ENCODE measurements at places on chromosomes 16 and 17.

- DNase-seq, result no peak
Measured at GRCh38 chr17:45789874-45790273, 5.8 kb downstream of the CRHR1 start.

GRCh38 chr16:72983728-72984350 is 64.1 kb downstream of the ZFHX3 start:
- no peak for DNase-seq

DNA sequence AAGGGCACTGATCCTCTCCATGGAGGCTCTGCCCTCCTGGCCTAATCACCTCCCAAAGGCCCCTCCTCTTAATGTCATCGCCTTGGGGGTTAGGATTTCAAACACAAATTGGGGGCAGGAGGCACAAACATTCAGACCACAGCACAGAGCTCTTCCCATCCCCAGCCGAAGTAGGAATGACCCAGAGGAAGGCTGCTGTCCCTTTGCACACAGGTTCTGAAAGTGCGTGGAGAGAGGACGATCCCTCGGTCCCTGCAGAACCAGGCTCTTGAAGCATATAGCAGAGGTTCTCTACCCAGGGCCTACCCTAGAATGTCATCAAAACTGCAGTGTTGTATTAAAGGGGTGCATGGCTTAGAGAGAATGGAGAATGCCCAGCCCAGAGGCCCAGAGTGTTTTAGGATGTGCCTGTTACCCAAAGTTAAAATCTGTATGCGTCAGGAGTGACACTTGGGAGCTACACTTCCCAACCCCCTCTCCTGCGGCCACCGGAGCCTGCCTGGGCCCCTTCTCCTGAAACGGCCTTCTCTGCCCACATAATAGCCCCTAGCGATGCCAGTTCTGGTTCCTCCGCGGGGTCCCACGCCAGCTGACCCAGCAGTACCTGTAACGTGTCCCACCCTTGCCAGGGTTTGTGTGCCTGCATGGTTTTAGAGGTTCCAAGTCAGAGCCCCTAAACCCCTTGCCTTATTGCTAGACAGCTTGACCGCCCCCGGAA is 159.5 kb upstream of the CACNG5 start:
- DNase-seq, result no peak

GRCh38 chr17:21283482-21284318 is 811 bp upstream of the MAP2K3 start:
- DNase-seq, result peak; percentile 69

GRCh38 chr17:17055286-17056155 is 13.3 kb downstream of the MPRIP start:
- no peak for DNase-seq

- no peak for DNase-seq
Measured at GRCh38 chr17:31834448-31834847, 24.6 kb downstream of the COPRS start.

- DNase-seq, result peak; percentile 8
Measured at GRCh38 chr16:89815639-89816348, 653 bp downstream of the FANCA start.

- DNase-seq, result no peak
Measured at GRCh38 chr16:73396556-73396955, 348.6 kb upstream of the ZFHX3 start.

Measured in fibroblast of mammary gland (primary cell).